ENCODE measurements at places on chromosomes 5 and 9. TPM values are rescaled to one million over a fixed set of nuclear protein-coding genes. Genes with fewer than 3 reads are reported as not detected.
A peak's percentile ranks its signal among the peaks of the same experiment; 100 is the strongest.

GRCh38 chr9:134437403-134438194 lies 111.3 kb downstream of the RXRA start:
- H3K27me3 ChIP-seq: peaks cover 3% of the 10 kb centered on the region
- no peak for DNase-seq
- H3K36me3 ChIP-seq: peaks cover 3% of the 10 kb centered on the region
- H3K4me1 ChIP-seq: peaks cover 10% of the 10 kb centered on the region
- no peak overlapping the region for H3K4me3 ChIP-seq

- no peak for DNase-seq
- H3K27ac ChIP-seq: no peak overlapping the region
- no peaks in the 10 kb centered on the region for H3K36me3 ChIP-seq
- no peaks in the 10 kb centered on the region for H3K27me3 ChIP-seq
- no peaks in the 10 kb centered on the region for H3K4me1 ChIP-seq
- no peak overlapping the region for H3K4me3 ChIP-seq
Measured at GRCh38 chr5:60673334-60673733, 26.6 kb downstream of the DEPDC1B start.

- H3K27me3 ChIP-seq: no peaks in the 10 kb centered on the region
- peak overlapping the region; percentile 65 for H3K27ac ChIP-seq
- peak; percentile 79 for DNase-seq
Measured at GRCh38 chr5:157193699-157194424, 13.2 kb downstream of the ITK start.

GRCh38 chr9:131525643-131526565 lies 5.2 kb downstream of the UCK1 start:
- no peak for DNase-seq
- peaks cover 15% of the 10 kb centered on the region for H3K4me1 ChIP-seq
- H3K4me3 ChIP-seq: no peak overlapping the region
- no peak overlapping the region for H3K27ac ChIP-seq

ZDHHC11 gene
- 13.3 TPM for total RNA-seq

GRCh38 chr5:97923997-97924396 lies 741.0 kb upstream of the RIOK2 start:
- H3K27ac ChIP-seq: no peak overlapping the region
- H3K4me1 ChIP-seq: no peaks in the 10 kb centered on the region
- no peaks in the 10 kb centered on the region for H3K36me3 ChIP-seq
- H3K27me3 ChIP-seq: no peaks in the 10 kb centered on the region
- H3K4me3 ChIP-seq: no peak overlapping the region

TXNDC8 gene
- not detected for total RNA-seq

DNA sequence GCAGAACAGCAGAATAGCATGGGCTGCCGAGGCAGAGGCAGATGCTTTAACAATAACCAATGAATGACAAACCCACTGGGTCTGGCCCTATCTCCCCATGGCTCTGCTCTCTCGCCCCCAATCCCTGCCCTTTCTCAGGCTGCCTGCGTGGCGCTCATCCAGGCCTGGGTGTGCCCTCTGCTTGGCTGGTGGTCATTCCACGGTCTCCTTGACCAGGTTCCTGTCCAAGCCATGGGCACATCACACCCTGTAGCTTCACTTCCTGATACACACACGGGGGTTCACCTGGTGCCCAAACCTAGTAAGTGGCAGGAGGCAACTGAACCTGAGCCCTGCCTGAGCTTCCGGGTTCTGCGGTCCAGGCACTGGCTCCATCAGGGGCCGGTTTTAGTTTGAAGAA lies 87.6 kb downstream of the DAP start:
- no peaks in the 10 kb centered on the region for H3K27me3 ChIP-seq
- peaks cover 8% of the 10 kb centered on the region for H3K36me3 ChIP-seq
- H3K27ac ChIP-seq: no peak overlapping the region
- no peaks in the 10 kb centered on the region for H3K4me1 ChIP-seq
- DNase-seq: no peak

GRCh38 chr9:92276331-92277032 lies 17.0 kb downstream of the IARS1 start:
- no peaks in the 10 kb centered on the region for H3K27me3 ChIP-seq
- peaks cover 81% of the 10 kb centered on the region for H3K36me3 ChIP-seq
- H3K4me3 ChIP-seq: no peak overlapping the region
- no peak for DNase-seq
- H3K4me1 ChIP-seq: peaks cover 12% of the 10 kb centered on the region
- peak overlapping the region; percentile 31 for H3K27ac ChIP-seq

DNA sequence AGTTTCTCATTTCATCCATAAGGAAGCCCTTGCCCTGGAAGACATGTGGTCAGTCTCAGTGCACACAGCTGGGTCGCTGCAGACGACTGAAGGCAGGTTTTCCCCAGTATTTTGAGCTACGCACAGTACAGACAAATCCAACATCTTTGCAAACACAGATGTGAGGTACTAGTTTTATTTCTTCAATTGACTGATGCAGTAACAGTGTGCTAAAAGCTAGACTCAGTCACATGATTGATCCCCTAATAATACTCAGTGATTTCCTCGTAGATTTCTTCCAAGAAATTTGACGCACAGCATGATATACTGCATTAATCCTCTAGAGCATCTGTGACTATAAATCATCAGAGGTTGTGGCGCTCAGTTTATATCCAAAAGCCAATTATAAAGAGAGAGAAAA lies 346.1 kb downstream of the DIRAS2 start:
- H3K36me3 ChIP-seq: no peaks in the 10 kb centered on the region
- H3K4me1 ChIP-seq: no peaks in the 10 kb centered on the region
- H3K27ac ChIP-seq: no peak overlapping the region
- no peak for DNase-seq
- H3K4me3 ChIP-seq: no peak overlapping the region

GRCh38 chr5:88824141-88824540 lies 58.8 kb downstream of the MEF2C start:
- no peaks in the 10 kb centered on the region for H3K36me3 ChIP-seq
- H3K4me3 ChIP-seq: no peak overlapping the region
- H3K4me1 ChIP-seq: peaks cover 5% of the 10 kb centered on the region
- no peak overlapping the region for H3K27ac ChIP-seq

IL4 gene
- total RNA-seq: not detected

DNA sequence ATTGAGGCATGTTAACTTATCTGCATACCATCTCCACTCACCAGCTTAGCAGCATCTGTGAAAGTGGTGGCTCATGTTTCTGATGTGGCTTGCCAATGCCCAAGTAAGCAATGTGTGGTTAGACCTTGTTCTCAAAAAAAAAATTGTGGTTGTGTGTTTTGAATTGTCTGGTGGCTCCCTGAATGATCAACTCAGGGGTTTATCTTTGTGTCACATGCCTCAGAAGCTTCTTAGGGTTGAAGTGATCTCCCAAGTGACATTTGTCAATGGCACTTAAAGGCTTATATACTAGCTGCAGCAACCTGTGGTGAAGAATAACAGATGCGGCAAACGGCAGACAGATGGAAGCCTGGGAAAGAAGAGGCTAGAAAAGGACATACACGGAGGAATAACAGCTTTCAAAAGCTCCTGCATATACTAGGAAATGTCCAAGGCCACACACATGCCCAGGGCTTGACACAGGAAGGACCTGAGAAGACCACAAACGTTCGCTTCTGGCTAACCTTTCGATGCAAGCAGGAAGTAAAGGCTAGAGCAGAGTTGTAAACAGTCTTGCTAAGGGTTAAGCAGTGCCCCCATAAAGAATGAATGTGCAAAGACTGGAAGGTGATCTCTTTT lies 42.2 kb upstream of the FSD1L start:
- DNase-seq: peak; percentile 63
- no peak overlapping the region for H3K4me3 ChIP-seq
- peaks cover 33% of the 10 kb centered on the region for H3K27me3 ChIP-seq

- no peaks in the 10 kb centered on the region for H3K4me1 ChIP-seq
- H3K27ac ChIP-seq: no peak overlapping the region
- DNase-seq: no peak
- H3K36me3 ChIP-seq: no peaks in the 10 kb centered on the region
Measured at GRCh38 chr5:82593481-82593880, 315.3 kb upstream of the RPS23 start.

GNA14 gene
- total RNA-seq: not detected

AMBP gene
- total RNA-seq: not detected

DNA sequence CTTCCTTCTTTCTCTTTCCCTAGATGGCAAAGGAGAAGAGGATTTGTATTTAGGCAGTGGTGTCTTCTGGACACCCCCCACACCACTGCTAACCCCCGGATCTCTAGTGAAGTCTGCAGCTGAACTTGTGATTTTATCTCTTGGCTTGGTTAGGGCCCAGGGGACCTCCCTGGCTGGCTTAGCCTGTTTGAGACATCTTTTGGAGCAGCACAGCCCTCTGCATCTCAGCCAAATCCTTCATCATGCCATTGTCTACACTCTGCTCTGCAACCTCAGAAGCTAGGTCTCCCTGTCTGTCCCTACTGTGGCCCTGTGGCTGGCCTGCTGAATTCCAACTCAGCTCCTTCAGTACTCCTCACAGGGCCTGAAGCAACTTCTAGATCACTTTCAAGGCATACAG lies 81.7 kb downstream of the MUSK start:
- no peak for DNase-seq
- H3K27ac ChIP-seq: no peak overlapping the region
- H3K36me3 ChIP-seq: no peaks in the 10 kb centered on the region
- H3K4me3 ChIP-seq: no peak overlapping the region

DNA sequence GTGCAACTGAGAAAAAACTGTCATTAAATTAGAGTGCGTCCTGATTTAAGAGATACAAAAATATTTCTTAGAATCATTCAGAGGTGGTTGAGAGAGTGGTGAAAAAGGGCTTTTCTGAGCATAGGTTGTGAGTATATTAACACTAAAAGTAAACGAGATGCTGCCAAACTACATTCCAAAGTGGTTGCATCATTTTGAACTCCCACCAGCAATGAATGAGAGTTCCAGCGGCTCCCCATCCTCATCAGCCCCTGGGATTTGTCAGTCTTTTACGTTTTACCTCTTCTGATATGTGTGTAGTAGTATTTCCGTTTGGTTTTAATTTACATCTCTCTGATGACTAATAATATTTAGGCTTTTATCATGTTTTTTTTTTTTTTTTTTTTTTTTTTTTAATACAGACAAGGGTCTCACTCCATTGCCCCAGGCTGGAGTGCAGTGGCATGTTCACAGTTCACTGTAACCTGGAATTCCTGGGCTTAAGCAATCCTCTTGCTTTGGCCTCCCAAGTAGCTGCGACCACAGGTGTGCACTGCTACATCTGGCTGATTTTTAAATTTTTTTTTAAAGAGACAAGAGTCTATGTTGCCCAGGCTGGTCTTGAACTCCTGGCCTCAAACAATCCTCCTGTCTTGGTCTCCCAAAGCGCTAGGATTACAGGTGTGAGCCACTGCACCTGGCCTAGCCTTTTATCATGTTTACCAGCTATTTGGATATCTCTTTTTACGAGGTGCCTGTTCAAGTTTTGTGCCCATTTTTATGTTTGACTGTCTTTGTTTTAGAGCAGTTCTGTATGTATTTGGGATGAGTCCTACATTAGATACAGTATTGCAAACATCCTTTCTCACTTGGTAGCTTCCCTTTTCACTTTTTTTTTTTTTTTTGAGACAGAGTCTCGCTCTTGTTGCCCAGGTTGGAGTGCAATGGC lies 17.0 kb downstream of the PRRT1B start:
- H3K27ac ChIP-seq: no peak overlapping the region
- no peak overlapping the region for H3K4me3 ChIP-seq
- DNase-seq: no peak
- no peaks in the 10 kb centered on the region for H3K4me1 ChIP-seq

DNA sequence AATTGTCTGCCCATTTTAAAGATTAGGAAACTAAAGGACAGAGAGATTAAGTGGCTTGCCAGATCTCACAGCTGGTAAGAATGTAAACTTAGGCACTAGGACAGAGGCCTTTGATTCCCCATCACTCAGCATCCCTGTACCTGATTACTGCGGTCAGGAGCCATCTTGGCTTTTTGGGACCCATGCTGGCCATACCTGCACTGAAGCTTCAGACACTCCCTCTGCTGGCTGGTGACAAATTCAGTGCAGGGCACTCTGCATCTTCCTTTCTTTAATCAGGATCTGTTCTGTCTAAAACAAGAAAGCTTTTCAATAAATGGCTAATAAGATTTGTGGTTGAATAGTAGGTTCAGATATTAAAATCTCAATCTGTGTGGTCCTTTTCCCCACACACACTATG lies 215.5 kb upstream of the RORB start:
- H3K27me3 ChIP-seq: no peaks in the 10 kb centered on the region
- no peaks in the 10 kb centered on the region for H3K36me3 ChIP-seq
- H3K4me3 ChIP-seq: no peak overlapping the region

IFNK gene
- total RNA-seq: not detected

- DNase-seq: no peak
- no peak overlapping the region for H3K4me3 ChIP-seq
- no peaks in the 10 kb centered on the region for H3K27me3 ChIP-seq
- no peak overlapping the region for H3K27ac ChIP-seq
Measured at GRCh38 chr9:92721548-92721947, 43.1 kb downstream of the BICD2 start.

NR4A3 gene
- total RNA-seq: 44.6 TPM

GRCh38 chr5:147203213-147203612 lies 31.6 kb upstream of the STK32A start:
- H3K4me3 ChIP-seq: no peak overlapping the region
- H3K27ac ChIP-seq: no peak overlapping the region
- DNase-seq: no peak
- H3K4me1 ChIP-seq: no peaks in the 10 kb centered on the region

GRCh38 chr5:28770307-28770706 lies 1731.9 kb upstream of the CDH9 start:
- no peaks in the 10 kb centered on the region for H3K27me3 ChIP-seq
- no peaks in the 10 kb centered on the region for H3K4me1 ChIP-seq
- H3K4me3 ChIP-seq: no peak overlapping the region
- no peak for DNase-seq
- H3K27ac ChIP-seq: no peak overlapping the region

HACD4 gene
- 5.9 TPM for total RNA-seq

PFN3 gene
- total RNA-seq: not detected

DNA sequence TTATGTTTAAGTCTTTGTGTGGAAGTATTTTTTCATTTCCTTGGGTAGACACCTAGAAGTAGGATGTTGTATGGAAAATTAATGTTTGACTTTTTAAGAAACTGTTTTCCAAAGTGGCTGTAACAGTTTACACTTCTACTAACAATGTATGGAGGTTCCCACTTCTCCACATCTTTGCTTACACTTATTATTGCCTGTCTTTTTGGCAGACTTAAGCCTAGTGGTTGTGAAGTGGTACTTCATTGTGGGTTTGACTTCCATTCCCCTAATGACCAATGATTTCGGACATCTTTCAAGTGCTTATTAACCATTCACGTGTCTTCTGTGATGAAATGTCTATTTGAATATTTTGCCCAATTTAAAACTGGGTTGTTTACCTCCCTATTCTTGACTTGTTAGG lies 91.5 kb upstream of the CDKN2B start:
- no peak overlapping the region for H3K4me3 ChIP-seq
- no peak for DNase-seq
- peaks cover 7% of the 10 kb centered on the region for H3K4me1 ChIP-seq
- no peaks in the 10 kb centered on the region for H3K27me3 ChIP-seq
- no peaks in the 10 kb centered on the region for H3K36me3 ChIP-seq

DNA sequence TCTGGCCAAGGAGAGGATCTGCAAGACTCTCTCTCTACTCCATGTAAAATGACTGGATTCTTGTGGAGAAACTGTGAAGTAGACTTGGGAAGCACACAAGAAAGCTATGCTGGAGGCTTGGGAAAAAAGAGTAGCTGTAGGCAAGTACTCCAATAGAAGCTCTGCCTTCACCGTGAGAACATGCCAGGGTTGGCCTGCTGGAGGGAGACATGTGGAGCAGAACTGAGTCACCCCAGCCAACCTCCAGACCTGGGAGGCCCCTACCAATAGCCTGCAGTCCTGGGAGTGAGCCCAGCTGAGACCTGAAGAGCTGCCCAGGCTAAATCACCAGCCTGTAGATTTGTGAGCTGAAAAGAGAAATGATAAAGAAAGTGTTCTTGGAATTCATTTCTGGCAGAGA lies 66.6 kb downstream of the DEPDC1B start:
- H3K36me3 ChIP-seq: no peaks in the 10 kb centered on the region
- no peaks in the 10 kb centered on the region for H3K27me3 ChIP-seq
- H3K27ac ChIP-seq: no peak overlapping the region

Measured in CD4-positive, alpha-beta T cell (primary cell).